ENCODE measurements at places on chromosomes 1 and 21.
A peak's percentile ranks its signal among the peaks of the same experiment; 100 is the strongest.

GRCh38 chr1:18230321-18230720 is 122.7 kb downstream of the IGSF21 start:
- no peak for DNase-seq

GRCh38 chr1:100883963-100884362 is 10.7 kb downstream of the EXTL2 start:
- no peak for DNase-seq

GRCh38 chr1:202164271-202165037 is 4.1 kb upstream of the PTPN7 start:
- DNase-seq = no peak

DNA sequence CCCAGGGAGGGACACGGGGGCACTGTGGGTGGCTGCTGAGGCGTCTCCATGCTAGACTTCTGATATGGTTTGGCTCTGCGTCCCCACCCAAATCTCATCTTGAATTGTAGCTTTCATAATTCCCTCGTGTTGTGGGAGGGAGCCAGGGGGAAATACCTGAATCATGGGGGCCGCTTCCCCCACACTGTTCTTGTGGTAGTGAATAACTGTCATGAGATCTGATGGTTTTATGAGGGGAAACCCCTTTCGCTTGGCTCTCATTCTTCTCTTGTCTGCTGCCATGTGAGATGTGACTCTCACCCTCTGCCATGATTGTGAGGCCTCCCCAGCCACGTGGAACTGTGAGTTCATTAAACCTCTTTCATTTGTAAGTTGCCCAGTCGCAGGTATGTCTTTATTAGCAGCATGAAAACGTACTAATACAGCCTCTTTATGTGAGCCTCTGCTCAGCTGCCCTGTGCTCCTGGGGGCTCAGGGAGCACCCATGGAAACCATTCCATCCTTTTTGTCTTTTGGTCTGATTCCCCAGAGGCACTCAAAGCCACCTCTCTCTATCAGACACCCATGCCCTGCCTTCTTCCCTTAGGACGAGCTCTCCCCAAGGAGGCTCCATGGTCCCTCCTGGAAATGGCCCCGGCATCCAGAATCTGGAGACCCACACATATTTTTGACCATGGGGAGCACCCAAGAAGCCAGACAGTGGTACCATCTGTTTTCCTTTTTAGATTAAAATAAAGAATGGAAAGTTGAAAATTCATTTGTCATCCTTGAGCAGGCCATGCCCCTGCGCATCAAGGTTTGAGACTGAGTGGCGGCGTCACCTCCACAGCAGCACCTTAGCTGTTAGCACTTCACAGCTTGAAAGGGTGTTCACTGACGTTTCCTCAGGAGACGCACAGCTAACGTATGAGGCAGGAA is 65.9 kb upstream of the FAM20B start:
- DNase-seq = no peak

DNA sequence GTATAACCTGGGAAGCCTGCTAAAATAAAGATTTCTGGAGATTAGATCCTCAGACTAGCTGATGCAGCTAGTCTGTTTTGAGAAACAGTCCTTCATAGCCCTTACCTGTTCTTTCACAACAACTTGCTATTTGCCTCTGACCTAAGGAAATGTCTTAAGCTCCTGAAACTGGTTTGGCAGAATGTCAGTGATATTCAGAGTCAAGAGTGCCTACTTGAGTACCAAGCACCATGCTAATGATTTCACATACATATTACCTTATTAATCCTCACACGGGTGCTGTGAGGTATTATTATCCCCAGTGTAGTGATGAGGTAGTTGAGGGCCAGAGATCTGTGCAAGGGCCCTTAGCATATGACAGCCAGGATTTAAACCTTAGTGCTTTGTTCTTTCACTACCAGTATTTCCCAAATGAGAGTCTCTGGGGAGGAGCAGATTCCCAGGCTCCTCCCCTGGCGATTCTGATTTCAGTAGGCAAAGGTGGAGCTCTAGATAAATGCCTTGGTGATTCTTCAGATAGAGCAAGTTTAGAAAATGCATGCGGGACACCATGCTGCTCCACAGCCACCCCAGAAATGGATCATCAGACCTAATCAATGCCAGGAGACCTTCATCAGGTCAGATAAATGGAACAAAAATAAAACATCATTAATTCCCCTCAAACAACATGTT is 47.4 kb upstream of the WNT2B start:
- no peak for DNase-seq

GRCh38 chr1:121417325-121417923 is 232.6 kb downstream of the SRGAP2C start:
- DNase-seq = no peak

DNA sequence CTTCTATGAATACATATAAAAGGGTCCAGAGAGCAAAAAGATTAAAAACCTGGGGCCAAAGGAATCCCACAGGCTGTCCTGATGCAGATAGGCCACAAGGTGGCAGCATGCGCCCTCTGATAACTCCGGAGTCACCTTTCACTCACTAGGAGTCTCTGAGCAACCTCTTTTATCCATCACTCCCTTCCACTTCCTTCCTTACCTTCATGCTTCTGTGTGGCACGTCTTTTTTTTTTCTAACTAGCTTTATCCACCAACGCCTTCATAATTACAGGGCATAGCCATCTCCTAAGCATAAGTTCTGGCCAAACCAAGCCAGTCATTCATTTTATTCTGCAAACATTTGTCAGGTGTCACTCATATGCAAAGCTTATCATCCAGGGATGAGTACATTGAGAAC is 3.9 kb upstream of the PGLYRP4 start:
- peak; percentile 79 for DNase-seq

DNA sequence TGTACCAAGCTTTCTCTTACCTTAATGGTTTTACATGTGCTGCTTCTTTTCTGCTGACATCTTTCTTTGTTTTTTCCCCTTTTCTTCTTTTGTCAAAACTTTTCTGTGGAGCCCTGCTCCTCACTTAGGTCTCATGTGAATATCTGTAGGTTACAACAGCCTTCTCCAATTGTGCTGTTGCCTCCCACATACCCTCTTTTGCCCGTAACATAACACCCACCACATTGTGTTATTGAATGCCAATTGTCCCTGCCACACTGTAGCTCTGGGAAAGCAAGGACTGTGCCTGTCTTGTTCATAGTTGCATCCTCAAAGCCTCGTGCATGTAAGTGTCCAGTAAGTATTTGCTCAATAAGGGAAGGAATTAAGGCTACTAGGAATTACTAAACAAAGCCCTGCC is 46.3 kb upstream of the AKT3 start:
- no peak for DNase-seq

GRCh38 chr1:39919545-39919944 is 17.8 kb upstream of the MYCL start:
- peak; percentile 86 for DNase-seq

DNA sequence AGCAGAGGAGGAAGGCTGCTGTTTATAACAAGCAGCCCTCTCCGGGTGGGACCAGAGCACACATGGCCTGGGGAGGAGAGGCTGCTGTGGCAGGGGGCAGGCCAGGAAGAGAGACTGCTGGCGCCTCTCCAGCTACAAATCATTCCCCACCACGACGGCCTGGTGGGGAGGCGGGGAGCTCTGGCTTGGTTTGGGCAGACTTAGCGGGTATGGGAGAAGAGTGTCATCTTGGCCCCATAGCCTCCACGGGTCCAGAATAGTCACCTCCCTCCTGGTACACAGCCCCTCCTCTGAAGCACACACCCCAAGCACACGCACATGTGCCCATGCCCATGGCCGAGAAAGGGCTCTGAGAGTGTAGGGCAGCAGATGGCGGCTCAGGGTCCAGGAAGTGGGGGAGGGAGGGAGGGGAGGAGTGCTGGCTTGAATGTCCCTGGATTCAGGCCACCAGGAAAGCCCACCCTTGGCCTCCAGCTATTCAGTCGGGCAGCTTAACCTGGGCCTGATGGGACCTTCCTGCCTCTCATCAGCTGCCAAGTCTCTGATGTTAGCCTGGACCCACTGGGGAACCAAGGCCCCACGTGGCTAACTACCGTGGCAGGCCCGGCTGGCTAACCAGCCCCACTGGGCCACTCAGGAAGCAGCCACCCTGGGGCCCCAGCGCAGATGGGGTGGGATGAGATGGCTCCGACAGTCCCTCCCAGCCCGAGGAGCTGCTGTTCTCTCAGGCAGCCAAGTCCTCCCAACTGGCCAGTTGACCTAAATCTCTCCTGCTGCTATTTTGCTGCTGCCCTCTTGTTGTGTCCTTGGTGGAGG is 10.9 kb downstream of the LRP8 start:
- DNase-seq = no peak

DNA sequence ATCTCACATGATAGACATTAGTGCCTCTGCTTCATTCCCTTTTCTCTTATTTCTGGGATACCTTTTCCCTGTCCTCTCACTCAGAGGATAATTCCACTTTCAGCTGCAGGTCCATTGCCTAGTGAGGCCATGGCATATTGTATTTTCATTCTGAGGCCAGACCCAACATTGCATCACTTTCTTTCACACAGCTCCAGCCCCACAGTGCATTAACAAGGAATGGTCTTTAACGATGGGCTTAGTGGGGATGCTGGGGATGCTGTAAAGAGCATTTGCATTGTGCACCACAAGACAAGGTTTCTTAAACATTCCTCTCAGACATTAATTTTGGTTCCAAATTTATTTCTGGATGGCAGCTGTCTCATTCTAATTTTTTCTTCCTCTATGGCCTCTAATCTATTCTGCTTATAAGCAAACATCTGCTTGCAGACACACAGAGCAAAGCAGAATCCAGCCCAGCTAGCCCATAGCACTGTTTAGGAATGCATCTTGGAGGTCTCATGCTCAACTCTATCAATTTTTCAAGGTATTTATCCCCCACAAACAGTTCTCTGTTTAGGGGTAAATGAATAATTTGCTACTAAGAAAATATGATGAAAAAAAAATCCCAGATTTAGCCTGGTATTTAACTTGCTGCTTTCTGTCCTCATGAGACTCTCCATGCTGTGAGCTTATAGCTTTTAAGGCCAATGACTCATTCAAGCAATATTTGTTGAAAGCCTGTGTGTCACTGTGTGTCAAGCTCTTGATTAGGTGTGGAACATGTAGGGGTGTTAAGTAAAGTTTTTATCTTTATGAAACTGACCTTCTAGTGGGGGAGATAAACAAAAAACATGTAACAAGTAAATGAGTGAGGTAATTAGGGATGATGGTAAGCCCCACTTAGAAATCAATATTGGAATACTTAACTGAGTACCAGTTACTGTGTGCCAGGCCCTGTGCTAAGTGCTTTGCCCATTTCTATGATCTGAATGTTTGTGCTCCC is 44.5 kb upstream of the CCDC190 start:
- peak; percentile 39 for DNase-seq

DNA sequence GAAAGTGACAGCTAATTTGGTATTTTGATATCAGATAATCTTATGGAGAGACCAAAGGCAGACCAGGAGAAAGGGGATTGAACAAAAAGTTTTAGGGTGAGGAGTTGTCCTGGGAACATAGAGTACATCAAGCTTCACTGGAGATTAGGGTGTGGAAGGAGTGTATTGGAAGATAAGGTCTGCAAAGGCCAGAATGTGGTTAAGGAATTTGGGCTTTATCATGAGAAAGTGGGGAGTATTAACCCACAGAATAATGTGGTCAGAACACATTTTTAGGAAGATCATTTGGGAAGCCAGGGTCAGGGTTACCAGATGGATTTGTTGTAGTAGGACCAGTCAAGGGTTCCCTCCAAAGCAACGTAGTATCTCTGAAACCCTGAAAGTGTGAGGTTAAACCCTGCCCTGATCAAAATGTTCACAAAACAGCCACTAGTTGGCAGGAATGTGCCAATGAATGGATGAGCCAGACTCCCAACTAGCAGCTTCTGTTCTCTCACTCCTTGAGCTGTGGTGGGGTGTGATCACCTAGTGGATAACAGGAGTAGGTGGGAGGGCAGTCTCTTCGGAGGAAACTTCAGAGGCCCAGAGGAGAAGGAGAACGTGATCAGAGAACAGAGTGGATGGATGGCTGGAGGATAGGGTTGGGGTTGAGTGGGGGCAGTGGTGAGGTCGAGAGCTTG is 35.8 kb downstream of the SLC2A1 start:
- peak; percentile 84 for DNase-seq

- no peak for DNase-seq
Measured at GRCh38 chr1:26020941-26021646, 481 bp upstream of the EXTL1 start.

- peak; percentile 77 for DNase-seq
Measured at GRCh38 chr21:45228171-45228641, 59.5 kb downstream of the POFUT2 start.

GRCh38 chr1:4404854-4405590 is 249.4 kb upstream of the AJAP1 start:
- no peak for DNase-seq

GRCh38 chr1:27057389-27057788 is 44.7 kb upstream of the TENT5B start:
- no peak for DNase-seq

DNA sequence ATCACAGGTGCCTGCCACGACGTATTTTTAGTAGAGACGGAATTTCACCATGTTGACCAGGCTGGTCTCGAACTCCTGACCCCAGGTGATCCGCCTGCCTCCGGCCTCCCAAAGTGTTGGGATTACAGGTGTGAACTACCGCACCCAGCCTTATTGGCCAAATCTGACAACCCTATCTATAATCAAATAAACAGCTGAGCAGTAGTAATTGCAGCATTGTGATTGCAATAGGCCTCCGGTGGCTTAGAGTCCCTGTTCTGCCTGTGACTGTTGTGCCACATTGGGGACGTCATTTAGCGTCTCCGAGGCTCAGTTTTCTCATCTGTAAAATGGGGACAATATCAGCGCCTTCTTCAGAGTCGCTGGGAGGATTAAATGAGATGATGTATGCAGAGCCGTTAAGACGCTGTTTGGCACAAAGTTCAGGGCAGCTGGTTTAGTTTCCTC is 569 bp upstream of the CAPN2 start:
- no peak for DNase-seq

- no peak for DNase-seq
Measured at GRCh38 chr21:30216041-30216723, at the start of gene CLDN8. Gene CLDN8, minus strand, starts transcription at chr21:30216097. Its CDS starts 172 bp downstream, at chr21:30215925.

- DNase-seq = no peak
Measured at GRCh38 chr1:83516369-83516768, 482.6 kb downstream of the TTLL7 start.

- DNase-seq = peak; percentile 77
Measured at GRCh38 chr1:51063121-51063520, 38.9 kb upstream of the C1orf185 start.

DNA sequence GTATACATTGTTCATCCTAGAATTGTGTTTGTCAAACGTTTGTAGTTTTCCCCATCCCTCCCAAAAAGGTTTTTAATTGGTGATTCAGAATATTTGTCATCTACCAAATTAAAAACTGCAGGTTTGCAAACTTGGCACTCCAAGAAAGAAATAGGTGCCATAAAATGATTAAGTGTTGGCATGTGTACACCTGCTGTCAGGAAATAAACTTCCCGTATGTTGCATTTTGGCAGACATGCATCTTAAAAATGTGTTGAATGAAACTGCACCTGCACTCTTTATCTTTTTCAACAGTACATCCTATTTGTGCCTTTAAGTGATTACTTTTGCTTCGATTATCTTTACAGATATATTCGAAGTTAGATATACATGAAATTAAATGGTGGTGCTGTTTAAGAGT is 7.3 kb downstream of the B3GALT2 start:
- no peak for DNase-seq

DNA sequence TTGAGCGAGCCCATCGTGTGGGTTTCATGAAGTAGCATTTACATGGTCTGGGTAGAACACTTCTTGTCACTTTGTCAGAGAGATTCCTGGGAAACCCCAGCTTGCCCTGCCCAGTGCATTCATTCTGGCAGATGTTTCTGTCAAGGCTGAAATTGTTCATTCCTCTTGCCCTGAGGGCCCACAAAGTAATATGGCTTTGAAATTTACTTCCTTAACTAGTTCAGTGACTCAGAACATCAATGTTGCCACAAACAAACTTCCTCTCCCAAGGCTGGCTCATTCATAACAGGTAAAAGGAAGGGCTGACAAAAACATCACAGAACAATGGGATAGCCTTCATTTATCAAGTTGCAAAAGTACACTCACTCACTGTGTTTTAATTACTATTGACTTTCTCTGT is 5.0 kb upstream of the KIAA0040 start:
- no peak for DNase-seq
